ENCODE measurements at places on chromosomes 12 and 14. TPM values are rescaled to one million over a fixed set of nuclear protein-coding genes. Genes with fewer than 3 reads are reported as not detected.

DNA sequence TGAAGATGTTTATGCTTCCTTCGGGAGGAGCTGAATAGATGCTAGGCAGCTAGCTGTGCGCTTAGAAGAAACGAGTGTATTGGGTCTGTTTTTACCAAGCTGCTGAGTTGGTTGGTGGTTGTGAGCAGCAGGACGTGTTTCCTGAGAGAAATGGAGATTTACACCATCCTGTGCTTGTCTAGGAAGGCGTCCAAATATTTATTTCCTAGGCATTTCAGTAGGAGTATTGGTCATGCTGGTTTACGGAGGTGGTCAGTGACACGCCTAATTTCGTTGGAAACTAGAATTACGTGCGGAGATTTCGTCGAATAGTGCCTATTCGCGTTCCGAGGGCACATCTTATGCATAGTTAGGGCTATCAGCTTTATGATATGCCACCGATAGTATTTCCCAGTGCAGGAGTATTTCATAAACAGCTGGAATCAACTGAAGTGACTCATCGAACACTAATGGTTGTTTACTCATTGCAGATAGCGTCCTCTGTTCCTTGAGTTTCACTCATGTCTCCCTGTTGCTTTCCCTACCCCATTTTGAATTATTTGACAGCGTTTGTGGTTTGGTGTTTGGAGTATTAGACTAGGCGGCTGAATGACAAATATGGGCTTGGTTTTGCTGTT lies 780 bp downstream of the TBC1D15 start:
- no peak for DNase-seq

- DNase-seq = no peak
Measured at GRCh38 chr12:112382866-112383265, 635 bp upstream of the HECTD4 start.

- DNase-seq = no peak
Measured at GRCh38 chr14:102442241-102443211, 67.0 kb downstream of the ANKRD9 start.

TDRD9 gene
- total RNA-seq = 0.33 TPM

DNA sequence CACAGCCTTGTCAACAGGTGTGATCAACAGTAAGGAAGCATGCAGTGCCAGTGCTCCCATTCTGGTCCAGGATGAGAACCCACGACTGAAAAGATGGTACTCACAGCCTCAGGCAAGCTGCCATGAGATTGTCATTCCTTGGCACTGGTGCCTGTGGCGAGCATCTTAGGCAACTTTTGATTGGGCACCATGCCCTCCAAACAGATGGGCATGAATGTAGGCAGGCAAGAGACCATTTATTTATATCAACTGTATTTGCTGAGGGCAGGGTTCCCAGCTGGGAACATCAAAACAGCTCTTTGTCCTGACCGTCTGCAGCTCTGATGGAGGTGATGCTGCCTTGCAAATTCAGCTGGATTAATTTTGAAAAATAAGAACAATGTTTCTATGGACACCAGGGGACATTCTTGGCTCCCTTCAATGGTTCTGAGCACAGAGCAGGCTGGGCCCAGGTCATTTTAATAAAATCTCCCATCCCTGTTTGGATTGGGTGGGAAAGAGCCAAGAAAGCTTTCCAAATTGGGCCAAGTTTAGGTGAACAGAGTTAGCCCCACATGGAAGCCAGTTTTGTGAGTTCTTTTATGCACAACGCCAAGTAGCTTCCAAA lies 522.5 kb downstream of the RMST start:
- no peak for DNase-seq
